Stimulated activated CD4-positive, alpha-beta T cell treated with anti-CD3 and anti-CD28 coated beads, Interleukin-1b, Interleukin-23, amount 100 ng/mL, for 1 hour (primary cell): ENCODE measurements at places on chromosomes 3 and 15.

- no peak for DNase-seq
Measured at GRCh38 chr3:172352786-172353185, 95.5 kb downstream of the GHSR start.

DNA sequence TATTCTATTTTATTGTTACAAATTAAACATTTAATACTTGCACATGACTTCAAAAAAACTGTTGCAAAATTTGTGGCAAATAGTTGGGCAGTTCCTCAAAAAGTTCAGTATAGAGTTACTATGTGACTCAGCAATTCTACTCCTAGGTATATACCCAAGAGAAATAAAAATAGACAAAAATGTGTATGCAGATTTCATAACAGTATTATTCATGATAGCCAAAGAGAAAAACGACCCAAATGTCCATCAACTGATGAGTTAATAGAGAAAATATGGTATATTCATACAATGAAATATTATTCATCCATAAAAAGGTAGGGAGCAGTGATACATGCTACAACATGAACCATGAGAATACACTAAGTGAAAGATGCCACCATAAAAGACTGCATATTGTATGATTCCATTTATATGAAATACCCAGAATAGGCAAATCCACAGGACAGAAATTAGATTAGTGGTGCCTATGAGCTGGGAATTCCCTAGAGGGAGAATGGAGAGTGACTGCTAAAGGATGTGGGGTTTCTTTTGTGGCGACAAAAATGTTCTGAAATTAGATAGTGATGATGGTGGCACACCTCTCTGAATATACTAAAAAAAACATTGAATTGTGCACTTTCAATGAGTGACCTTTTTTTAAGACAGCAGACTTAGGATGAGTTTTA is 31.6 kb upstream of the CLASP2 start:
- DNase-seq: no peak

DNA sequence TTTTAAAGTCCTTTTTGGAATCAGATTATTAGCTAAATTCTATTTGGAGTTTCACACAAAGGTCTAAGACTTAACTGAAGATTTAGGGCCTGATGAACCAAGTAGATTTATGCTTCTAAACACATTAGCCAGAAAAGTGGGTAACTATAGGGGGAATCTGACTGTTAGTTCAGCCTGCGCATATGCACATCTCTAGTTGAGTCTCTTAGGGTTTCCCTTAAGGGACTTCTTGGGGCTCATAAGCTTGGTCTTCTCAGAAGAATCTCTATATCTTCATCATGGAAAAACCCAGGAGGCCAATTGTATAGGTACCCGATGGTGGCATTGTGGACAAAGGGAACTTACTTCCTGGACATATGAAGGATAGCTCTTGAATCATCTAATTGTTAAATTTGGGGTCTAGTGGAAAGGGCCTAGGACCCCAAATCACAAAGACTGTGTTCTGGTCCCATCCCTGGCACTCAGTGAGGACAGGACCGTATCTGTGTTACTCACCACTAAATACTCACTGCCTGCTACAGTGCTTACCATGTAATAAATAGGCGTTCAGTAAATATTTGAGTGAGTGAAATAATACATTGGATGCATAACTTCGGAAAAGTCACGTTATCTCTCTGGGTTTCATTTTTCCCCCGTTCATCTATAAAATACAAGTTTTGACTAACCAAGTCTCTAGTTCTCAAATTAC is 17.0 kb downstream of the SELENOT start:
- DNase-seq: no peak

DNA sequence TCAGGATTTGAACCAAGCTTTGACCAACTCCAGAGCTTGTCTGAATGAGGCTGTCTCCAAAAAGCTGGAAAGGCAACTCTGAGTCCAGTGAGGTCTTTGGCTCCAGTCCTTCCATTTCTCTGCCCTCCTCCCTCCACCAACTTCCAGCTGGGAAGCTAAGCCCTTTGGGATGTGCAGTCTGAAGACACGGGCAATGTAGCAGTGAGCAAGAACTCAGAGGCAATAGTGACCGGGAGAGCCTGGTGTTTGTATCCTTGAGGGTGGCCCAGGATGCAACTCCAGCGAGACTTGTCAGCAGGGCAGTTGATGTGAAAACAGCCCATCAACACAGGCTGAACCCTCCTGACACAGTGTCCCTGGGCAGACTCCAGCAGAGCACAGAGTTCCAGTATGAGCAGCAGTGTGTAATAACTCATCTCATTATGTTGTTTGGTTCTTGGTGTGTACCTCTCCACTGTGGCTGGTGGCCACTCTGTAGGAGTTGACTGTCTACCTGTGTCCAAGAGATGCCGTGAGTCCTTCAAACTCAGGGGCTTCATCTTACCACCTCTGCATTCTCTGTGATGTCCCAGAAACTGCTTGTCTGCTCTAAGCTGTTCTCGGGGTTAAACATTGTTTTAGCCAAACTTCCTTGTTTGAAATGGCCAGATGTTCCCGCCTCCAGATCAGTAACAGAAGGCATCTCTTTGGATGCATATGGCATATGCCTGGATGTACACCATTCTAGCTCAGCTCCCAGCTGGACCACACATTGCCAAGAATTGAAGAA is 6.6 kb downstream of the CDCP1 start:
- DNase-seq: no peak

DNA sequence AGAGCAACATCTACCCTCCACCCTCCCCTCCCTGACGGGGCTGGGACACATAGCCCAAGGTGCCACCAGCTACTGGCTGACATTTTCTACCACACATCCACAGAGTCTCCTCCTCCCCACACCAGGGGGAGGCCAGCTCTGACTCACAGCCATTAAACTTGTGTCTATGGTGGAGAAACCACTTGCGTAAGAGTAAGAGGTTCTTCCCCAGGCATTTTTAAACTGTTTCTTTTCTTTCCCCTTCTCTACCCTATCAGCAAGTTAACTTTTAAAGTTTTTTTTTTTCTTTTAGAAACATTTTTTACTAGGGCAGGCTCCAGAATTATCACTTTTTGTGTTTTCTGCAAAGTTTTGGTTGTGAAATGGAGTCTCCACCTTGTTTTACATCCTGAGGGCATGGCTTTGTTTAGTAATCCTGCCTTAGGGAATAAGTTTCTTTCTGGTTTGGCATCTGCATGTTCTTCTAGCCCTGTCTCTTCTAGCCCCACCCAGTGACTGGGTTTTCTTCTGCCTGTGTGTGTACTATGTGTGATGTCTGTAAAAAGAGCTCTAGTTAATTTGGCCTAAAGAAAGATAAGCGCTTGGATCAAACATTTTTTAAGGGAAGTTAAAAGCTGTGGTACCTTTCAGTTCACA is 148.8 kb upstream of the GADL1 start:
- no peak for DNase-seq
